HEK293T (cell line): ENCODE measurements at places on chromosomes 6 and 20.

DNA sequence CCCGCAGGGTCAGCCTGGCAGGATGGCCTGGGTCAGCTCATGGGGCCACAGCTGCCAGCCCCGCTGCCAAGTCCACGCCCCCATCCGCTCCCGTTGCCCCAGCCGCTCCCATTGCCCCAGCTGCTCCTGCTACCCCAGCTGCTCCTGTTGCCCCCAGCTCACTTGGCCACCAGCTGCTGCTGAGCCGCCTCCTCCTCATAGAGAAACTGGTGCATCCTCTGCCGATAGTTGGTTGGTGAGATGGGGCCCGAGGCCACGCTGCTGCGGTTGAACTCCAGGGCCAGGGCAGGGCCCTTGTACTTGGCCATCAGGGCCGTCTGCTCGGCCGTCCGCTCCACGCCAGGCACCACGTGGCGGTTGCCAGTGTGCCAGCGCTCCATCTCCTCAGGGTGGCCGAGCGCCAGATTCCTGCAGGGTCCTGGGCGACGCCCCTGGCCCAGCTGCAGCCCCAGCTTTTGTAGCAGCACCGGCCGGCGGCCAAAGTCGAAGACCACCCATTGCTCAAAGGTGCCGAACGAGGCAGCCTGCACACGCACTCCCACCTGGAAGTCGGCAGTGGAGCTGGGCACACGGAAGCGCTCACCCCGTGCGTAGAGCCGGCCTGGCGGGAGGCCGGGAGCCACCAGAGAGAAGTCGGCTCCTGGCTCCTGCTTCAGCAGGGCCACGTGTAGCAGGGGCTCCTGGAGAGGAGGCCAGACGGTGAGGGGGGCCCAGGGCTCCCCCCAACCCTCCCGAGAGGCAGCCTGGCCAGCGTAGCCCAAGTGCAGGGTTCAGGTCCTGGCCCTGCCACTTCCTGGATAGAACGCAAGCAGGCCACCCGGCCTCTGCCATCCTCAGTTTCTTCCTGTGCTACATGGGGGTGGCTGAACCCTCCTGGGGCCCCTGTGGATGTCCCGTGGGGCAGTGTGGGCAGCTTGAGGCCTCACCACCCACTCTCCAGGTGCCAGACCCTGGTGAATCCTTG lies 4.8 kb downstream of the HELZ2 start:
- no peak for DNase-seq

DNA sequence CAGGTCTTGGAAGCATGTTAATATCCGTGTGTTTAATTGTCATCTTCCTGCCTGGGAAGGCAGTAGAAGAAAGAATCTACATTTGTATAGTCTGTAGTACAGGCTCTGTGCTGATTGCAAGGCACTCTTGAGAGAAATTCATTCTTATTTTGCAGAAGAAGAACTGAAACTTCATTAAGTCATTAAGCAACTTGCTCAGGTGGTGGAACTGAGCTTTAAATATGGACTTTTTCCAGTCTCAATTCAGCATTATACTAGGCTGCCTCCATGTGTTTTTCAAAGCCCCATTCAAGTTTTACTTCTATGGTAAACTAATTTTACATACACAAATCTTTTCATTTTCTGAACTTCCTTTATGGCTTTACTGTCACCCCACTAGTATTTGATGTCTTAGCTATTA lies 18.7 kb downstream of the ZNF451 start:
- no peak for DNase-seq

GRCh38 chr6:22670605-22671004 lies 101.2 kb downstream of the HDGFL1 start:
- no peak for DNase-seq

GRCh38 chr6:63611560-63611959 lies 24.0 kb upstream of the PHF3 start:
- no peak for DNase-seq

DNA sequence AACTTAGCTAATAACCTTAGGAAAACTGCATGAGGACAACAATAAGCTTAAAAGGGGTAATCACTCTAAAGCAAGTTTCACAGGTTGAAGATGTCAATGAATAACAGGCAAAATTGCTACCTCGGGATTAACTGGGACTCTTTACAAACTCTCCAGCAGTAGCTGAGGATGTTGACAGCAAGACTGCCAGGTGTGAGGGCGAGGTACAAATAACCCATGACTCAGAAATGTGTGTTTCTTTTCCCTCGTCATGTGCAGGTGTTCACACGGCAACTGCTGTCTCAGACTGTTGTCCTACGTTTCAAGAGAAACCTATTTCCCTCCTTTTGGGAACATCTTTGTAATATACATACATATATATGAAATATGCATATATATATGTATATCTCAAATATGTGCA lies 15.9 kb downstream of the BCAS1 start:
- no peak for DNase-seq

DNA sequence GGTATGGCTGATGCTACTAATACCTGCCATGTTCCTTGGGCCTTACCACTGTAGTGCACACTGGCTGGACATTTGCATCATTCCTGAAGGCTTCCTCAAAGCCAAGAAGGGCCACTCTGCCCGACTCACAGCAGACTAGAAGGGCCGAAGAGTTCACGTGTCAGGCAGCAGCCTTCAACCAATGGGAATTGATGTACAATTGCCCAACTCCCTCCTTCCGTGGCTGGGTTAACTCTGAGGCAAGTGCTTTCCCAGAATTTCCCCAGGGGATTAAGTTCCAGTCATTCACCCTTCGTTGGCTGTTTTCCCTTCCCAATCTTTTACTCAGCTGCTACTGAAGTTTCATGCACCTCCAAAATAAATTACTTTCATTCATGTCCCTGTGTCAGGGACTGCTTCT lies 29.8 kb downstream of the PSMB9 start:
- DNase-seq = no peak

DNA sequence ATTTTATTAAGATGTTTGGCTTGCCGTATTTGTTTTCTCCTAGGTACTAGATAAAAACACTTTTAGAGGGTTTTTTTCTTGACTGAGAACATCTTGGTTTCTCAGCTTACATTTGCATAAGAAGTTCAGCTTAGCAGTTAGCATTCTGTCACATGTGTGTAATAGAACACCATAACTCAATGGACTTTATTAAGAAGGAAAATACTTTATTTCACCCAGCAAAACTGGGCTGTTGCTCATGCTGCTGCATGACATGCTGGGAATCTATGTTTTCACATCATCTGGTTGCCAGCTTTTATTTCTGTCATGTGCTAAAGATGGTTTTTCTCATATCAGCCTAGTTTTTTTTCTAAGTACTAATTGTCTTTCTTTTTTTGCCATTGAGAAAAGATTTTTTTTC lies 144.6 kb downstream of the UTRN start:
- no peak for DNase-seq

DNA sequence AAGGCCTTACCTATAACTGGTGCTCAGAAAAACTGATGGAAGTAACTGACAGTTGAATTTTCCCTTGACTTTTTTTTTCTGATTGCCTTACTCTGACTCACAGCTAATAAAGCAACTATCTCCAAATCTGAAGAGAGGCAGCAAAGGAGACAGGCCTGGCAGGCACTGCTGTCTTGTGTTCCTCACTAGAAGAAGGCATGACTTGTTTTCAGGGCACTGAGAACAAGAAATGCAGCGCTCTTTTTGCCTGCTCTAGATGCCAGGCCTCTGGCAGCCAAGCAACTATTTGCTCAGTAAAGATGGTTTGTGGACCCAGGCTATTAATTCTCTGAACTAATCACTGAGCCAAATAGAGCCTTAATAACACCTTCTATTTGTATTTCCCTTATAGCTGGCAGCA lies 155.1 kb downstream of the PRDM13 start:
- DNase-seq = no peak

- DNase-seq = peak; percentile 63
Observed at GRCh38 chr6:35727231-35727934, 9.4 kb upstream of the ARMC12 start.

DNA sequence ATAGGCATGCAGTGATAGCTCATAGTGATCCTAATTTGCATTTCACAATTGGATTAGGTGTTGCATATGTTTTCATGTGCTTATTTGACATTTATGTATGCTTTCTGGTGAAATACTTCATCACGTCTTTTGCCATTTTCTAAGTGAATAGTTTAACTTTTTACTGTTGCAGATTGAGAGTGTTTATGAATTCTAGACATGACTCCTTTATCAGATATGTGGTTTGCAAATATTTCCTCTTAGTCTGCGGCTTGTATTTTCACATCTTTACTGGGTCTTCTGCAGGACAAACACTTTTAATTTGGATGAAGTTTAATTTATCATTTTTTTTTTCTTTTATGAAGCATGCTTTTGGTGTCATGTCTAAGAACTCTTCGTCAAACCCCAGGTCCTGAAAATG lies 39.2 kb downstream of the CCN2 start:
- no peak for DNase-seq

- DNase-seq = no peak
Observed at GRCh38 chr6:131231103-131231502, 95.8 kb downstream of the AKAP7 start.

- no peak for DNase-seq
Observed at GRCh38 chr6:39657355-39658135, 67.7 kb downstream of the KIF6 start.

DNA sequence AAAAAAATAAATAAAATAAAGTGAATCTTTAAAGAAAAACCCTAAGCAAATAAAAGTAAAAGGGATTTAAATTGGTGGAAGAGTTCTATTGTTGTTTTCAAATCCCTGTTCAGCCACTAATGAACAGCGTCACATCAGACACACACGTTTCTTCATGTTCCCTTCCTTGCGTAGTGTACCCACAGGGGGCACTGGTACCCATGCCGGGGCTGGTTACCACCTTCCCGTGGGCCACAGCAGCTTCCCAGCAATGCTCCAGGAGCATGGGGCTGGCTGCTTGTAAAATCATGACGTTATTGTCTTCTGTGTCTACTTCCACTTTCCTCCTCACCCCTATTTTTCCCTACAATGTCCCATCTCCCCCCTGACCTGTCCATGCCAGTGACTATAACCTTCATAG lies 988.7 kb downstream of the KIF16B start:
- no peak for DNase-seq

- peak; percentile 14 for DNase-seq
Observed at GRCh38 chr6:68689910-68690309, 54.8 kb downstream of the ADGRB3 start.

DNA sequence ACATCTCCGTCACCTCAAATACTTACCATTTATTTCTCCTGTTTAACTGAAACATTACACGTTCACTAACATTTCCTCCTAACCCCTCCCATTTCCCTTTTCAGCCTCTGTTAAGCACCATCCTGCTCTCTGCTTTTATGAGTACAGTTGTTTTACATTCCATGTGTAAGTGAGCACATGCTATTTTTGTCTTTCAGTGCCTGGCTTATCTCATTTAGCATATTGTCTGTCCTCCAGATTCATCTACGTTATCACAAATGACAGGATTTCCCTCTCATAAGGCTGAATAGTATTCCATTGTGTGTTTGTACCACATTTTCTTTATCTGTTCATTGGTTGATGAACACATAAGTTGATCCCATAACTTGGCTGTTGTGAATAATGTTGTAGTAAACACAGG lies 22.7 kb downstream of the TAF11 start:
- DNase-seq = no peak

- no peak for DNase-seq
Observed at GRCh38 chr6:41670703-41671360, 32.6 kb downstream of the MDFI start.

DNA sequence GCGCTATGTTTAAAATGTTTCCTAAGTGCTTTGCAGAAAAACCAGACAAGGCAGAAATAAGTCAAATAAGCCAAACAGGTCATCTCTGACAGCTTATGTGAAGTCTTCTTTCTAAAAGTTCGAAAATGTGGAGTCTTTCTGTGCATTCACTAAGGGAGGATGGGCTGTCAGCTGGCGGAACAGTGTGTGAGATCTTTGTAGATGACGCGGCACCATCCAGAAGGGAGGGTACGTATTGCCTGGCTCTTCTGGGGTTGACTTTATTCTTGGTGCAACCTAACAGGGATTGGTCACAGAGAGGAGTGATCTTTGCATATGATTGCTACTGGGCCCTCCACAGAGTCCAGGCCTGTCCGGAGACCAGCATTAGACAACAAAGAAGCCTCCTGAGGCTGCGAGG lies 114.5 kb upstream of the EDN1 start:
- no peak for DNase-seq

DNA sequence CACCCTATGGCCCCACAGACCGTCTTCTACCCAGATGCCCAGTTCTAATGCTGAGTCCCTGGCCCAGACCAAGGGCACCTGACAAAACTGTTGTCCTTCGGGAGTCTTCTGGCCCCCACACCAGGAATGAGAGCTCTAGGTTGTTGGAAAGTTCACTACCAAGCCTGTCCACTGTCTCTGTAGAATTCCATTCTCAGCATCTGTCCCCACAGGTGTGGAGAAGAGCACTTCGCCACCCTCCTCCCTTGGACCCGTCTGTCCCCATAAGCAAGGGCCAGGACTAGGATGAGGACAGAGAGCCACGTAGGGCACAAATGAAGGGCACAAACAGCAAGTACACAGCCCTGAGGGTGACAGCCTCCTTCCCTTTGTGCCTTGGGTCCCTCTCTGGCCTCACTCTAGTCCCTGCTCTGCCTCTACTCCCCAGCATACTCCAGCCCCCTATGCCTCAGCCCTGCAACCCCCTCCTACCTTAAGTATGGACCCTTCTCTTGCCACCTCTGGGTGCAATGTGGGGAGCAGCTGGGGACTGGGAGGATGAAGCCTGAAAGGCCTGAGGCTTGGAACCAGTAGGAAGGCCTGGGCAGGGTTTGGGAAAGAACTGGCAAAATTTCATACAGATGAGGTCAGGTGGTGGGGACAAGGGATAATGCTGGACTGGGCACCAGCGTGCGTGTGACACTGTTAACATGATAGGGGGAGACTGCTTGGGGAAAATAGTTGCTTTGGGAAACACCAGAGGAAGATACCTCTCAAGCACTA lies 4.3 kb downstream of the LZTS3 start:
- DNase-seq = no peak

DNA sequence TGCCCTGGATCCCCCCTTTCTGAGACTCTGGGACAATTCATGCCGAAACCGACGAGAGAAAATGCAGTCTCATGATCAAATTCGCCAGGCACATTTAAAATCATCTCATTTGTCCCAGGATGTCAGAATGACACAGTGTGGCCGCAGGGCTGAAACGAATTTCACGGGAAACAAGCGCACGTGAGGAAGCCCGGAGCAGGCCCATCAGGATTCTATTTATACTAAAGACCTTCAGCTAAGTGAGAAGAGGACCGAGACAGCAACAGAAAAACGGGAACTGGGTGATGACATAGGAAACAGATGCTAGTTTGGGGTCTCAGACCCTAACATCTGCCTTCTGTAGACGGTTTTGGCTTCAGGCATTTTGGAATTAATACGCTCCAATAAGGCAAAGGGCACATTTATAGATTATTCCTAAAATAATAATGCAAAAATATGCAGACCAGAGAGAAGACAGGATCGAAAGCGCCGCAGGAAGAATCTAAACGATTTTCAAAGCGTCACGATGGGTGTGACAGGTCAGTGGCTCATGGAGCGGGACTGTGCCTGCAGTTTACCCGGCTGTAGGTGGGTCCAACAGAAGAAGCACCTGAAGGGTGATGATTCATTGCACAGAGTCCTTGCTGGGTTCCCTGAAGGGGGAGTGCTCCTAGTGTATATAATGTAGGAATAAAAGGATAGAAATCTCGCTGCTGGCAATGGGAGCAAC lies 80.8 kb upstream of the MPC1 start:
- no peak for DNase-seq
